ENCODE measurements at places on chromosomes 3 and 15.

DNA sequence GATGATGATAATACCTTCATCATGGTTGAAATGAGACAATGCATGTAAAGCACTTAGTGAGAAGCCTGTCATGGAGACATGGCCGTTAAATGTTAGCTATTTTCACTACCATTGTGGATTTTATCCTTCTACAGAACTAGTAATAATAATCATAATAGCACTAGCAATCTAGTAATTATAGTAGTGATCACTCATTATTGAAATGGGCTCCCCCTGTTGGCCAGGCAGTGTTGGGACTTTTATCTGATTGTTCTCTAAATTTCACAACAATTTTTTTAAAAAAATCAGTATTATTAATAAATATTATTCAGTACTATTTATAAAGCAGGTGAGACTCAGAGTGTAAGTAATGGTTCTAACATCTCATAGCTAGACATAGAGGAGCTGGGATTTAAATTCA is 396.3 kb downstream of the IL5RA start:
- no peak for DNase-seq

GRCh38 chr3:71402911-71403310 is 180.6 kb downstream of the FOXP1 start:
- DNase-seq = no peak

DNA sequence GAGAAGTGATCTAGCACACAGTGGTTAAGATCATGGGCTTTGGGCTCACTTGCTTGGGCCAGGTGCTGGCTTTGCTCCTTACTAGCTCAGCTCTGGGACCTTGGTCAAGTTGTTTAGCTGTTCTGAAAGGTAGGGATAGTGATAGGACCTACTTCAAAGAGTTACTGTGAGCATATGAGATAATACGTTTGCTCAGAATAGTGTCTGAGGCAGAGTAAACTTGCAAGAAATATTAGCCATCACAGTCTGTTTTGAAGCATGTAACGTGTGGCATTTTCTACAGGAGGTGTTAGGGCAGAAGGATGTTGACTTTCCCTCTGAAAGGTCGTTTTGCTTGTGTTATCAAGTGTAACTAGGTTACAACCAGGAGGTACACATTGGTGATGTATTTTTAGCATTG is 34.5 kb upstream of the NFKBIZ start:
- no peak for DNase-seq

- no peak for DNase-seq
Measured at GRCh38 chr15:61794881-61795280, 265.4 kb downstream of the VPS13C start.

- DNase-seq = no peak
Measured at GRCh38 chr3:45054196-45054857, 28.2 kb downstream of the CLEC3B start.

DNA sequence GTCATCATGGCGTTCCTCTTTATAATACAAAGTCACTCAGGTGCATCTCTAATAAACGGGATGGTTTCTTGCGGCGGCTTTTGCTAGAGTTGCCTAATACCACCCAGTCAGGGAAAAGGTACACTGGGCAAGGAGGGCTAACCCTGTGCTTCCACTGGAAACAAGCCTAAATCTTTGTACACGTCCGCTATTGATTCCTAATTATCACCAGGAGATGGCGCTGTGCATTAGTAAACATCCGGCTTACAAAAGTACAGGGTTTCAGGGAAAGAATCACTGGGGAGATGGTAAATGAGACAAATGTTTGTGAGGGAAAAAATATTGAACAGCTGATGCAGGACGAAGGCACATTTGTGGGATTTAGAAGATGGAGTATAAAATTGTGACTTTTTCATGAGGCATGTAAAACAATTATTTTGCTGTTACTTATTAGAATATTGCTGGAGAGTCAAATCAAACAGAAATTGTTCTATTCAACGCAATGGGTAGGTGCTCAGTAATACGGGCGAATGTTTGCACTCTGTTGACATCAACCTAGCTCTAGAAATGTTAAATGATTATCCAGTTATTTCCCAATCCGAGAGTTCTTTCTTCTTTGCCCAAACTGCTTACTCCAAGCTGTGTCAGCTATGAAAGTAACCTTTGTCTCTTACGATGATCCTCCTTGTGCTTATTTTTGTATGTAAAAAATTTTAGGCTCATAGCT is 50.6 kb downstream of the GMNC start:
- DNase-seq = no peak

- no peak for DNase-seq
Measured at GRCh38 chr3:152222327-152222726, 46.4 kb upstream of the MBNL1 start.

DNA sequence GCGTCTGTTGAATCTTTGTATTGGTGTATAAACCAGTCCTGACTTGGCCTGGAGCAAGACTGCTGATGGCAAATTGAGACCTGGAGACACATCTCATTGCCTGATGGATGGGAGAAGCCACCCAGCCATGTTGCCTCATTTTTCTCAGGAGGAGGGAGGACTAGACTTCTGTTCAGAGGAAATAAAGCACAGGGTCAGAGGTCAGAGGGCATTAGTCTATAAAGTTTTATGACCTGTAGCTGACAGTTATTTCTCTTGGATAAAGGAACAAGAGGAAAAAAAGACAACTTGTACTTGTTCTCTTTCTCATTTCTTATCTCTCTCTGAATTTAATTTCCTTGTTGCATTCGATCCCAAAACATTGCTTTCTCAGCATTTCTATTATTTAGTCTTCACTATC is 775.9 kb downstream of the SQOR start:
- no peak for DNase-seq

DNA sequence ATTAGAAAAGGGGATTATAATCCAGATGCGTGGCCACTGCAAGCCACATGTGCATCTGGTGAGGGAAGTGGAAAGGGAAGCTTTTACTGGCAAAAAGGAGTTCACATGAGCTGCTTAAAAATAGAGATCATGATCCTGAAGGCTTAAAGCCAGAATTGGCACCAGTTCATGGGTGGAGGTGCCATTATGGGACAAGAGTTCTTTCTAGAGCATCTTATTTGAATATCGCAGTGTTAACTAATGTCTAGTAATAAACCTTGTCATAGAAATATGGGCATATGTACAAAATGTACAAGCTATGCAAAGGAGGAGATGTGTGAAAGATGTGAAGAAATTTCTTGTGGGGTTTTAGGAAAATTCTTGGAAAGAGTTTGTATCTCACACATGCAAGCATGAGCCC is 178.4 kb upstream of the CBLB start:
- no peak for DNase-seq

DNA sequence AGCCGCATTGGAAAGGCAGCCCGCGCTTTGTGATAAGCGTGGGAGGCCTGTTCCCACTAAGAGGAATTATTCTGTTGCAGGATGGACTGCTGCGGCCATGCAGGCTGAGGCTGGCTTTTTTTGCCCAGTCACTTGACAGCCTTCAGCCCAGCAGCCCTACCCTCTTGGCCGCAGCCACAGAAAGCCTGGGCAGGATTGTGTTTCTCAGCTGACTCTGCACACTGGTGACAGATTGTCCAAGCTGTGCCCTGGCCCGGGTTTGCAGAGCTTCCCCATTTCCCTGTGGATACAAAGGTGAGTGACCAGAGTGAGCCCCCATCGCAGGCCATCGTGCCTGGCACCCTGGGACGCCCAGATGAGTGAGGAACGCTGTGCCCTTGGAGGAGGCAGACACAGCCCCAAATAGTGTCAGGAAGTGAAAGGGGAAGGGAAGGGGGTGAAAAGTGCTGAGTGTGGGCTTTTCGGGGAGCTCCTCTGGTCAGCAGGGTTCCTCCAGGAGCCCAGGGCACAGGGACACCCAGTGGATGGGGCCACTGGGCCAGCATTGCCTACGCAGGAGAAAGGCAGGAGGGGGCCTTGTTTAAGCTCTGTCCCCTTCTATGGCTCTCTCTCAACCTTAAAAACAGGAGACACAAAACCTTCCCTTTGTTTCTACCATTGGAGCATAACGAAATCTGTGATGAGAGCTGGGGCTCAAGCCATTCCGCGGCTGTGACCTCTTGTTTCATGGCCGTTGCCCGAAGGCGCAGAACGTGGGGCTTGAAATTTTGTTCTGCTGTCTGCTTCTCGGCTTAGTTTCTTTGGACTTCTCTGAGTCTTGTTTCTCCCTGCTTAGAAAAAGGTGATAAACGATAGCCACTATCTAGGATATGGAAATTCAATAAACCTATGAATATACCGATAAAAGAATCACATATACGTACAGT is 91.5 kb upstream of the MEF2A start:
- DNase-seq = no peak

DNA sequence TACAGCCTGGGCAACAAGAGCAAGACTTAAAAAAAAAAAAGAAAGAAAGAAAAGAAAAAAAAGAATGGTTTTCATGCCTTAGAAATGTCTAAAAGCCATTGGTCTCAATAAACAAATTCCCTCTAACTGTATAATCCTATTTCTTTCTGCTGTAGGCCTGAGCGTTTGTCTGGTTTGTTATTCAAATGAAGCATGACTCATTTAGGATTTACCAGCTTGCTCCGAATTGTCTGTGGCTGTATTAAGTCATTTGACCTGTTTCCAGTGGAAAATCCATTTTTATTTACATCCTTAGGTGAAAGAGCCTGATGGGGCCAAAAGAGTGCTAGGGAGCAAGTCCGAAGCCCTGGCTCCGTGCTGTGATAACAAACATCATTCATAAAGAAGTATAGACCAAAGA is 73.8 kb downstream of the BDH1 start:
- DNase-seq = no peak

GRCh38 chr3:127484601-127485388 is 105.7 kb downstream of the TPRA1 start:
- no peak for DNase-seq

DNA sequence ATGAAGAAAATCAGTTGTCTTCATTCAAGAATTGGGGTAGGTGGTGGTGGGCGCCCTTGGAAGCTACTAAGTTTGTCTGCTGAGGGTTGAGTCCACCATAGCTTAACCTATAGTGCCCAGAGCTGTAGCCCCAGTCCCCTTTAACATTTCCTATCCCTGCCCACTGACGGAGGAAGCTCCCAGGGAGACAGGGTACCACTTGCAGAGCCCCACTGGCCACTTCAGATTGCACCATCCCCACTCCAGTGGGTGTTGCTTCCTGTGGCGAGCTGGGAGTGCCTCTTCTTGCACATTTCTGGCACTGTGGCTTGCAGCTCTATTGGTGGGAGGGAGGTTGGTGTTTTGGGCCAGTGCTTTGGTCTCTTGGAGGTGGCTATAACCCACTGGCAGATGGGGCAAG is 2.7 kb downstream of the PXYLP1 start:
- no peak for DNase-seq

DNA sequence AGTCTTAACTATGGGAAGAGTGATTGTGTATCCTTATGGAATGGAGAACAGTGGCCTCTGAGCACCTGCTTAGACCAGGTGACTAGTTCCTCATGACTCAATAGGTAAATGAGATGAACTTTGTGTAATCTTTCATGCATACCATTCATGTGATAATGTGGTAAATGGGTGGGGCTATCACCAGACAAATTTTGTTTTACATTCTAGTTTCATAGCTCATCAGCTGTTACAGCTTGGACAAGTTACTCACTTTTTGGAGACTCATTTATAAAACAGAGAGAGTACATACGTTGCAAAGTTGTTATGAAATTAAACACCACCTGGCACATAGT is 103.7 kb upstream of the TGFBR2 start:
- no peak for DNase-seq

DNA sequence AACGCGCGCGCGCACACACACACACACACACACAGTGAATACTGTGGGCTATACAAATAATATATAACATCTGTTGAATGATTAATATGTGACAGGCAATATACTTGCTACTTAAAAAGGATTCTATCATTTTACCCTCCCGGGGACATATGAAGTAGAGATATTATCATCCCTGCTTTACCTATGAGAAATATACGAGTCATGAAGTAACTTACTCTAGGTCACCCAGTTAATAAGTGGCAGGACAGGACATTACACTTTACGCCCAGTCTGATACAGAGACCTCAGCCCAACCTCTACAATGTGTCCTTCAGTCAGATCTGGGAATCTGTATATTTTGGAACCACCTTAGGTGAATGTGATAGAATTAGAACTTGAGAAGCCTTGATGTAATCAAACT is 55.4 kb downstream of the CCDC54 start:
- DNase-seq = no peak

- DNase-seq = no peak
Measured at GRCh38 chr15:40925863-40926658, 3.1 kb upstream of the DLL4 start.

- DNase-seq = no peak
Measured at GRCh38 chr15:78614021-78614420, 6.8 kb downstream of the CHRNA3 start.

DNA sequence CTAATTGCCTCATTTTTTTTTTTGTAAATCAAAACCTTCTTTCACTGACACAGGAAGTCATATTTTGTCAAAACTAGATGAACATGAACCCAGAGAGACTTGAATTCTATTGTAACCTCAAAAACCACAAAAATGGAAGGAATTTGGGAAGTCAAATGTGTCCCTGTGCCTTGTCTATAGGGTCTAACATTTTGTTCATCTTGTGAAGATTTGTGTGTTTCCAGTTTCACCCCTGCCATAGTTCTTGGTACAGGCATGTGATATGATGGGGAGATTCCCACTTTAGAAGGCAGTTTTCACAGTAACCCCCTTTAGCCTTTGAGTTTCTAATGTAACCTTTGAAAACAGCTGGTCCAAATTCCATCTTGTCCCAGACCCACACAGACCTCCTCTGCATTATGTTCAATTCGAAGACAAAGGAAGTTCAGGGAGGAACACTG is 318.5 kb upstream of the ADAMTS9 start:
- no peak for DNase-seq

DNA sequence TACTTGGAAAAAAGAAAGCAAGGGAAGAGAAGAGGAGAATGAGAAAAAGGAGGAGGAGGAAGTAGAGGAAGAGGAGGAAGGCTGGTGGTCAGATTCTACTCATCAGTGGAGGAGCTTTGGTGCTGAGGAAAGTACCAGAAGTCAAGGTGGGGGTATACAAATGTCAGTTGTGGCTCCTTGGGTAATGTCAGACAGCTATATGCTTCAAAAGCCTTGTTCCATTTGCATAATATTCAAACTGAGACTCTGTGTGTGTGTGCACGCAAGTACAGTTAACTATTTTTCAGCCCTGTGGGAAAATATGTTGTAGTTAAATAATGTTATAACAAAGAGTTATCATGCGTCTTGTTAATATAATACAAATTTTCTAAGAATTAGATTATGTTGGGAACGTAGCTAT is 609.7 kb downstream of the PDCD6IP start:
- DNase-seq = no peak
